ENCODE measurements at places on chromosomes 1 and 21.

DNA sequence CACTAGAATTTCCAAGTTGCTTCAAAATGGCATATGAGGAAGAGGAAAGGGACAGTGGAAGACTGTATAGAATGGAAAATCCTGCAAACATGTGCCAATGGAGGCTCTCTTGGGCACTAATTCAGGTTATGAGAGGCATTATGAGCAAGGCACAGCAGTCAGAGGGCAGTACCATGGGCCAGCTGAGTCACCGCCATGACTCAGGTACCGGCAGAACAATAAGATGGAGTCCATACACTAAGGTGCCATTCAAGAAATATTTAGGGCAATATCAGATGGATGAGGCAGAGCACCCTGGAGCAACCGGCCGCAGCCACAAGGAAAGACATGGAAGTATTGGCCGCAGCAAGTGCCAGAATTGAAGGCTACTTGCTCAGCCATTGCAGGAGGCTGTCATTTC, 25.6 kb upstream of the VAV3 start:
- DNase-seq, result no peak

GRCh38 chr1:179081687-179082332, at the start of gene TOR3A:
Gene TOR3A, plus strand, starts transcription at chr1:179082070. Its CDS starts 59 bp downstream, at chr1:179082129.
- DNase-seq, result peak; percentile 93

- no peak for DNase-seq
Observed at GRCh38 chr1:8985915-8986813, 40.1 kb downstream of the SLC2A7 start.

DNA sequence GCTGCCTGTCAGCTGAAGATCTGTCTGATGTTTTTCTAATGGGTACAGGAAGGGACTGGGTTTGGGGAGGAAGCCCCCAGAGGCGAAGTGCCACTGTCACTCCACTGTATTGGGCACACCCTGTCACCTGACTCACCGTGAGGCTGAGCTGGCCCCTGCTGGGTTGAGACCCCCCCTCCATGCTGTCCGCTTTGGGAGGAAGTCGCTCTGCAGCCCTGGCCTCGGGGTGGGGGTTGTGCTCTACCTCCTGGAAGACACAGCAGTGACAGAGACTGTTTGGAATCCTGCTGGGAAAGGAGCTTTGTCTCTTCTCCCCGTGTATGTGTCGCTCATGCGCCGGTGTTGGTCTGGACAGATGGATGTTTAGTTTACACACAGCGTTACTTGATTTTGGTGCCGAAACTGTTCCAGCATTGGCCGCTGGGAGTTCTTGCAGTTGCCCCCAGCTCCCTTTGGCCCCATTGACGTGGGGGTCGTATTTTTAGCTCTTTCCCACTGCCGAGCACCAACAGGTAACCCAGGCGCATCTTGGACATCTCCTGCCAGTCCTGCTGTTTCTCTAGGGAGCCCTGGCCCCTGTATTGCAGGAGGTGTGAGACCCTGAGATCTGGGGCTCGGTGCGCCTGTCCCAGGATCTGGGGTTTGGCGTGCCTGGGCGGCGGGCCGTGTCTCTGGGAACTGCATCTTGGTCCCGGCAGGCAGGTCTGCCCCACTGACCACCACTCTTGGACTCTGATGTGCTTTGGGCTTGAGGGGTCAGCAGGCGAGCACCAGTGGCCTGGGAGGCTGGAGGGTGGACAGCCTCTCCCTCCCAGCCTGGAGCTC, 30.3 kb downstream of the SLX9 start:
- no peak for DNase-seq

DNA sequence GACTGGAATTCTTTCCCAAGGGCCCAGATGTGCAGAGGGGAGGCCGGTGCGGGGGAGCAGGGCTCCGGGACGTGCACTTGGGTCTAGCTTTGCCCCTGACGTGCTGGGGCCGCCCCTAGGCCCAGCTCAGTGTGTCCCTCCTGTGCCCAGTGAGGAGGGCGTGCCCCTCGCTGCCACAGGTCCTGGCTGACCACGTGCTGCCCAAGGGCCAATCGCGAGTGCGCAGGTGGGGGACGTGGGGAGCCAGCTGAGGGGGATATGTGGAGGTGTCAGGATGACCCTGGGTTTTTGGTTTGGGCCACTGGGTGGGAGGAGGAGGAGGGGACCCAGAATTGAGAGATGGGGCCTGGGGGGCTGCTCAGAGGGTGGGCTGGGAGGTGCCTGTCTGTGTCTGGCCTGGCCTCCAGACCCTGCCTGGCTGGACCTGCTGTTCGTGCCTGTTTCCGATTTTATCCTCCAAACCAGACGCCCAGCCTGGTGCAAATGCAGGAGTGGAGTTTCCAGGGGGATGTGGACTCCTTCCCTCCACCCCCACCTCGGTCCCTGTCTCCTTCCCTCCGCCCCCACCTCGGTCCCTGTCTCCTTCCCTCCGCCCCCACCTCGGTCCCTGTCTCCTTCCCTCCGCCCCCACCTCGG, 6.1 kb upstream of the RNF223 start:
- DNase-seq, result no peak

DNA sequence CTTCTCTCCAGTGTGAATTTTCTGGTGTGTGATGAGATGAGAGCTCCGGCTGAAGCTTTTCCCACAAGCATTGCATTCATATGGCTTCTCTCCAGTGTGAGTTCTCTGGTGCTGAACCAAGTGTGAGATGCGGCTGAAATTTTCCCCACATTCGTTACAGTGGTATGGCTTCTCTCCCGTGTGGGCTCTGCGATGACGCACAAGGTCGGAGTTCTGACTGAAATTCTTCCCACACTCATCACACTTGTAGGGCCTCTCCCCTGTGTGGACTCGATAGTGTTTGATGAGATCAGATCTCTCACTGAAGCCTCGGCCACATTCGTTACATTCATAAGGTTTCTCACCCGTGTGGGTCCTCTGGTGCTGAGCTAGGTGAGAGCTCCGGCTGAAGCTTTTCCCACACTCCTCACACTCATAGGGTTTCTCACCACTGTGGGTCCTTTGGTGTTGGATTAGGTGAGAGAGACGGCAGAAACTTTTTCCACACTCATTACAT, 7.4 kb downstream of the ZNF436 start:
- DNase-seq, result no peak

- no peak for DNase-seq
Observed at GRCh38 chr1:40301066-40301465, 16.0 kb downstream of the COL9A2 start.

- DNase-seq, result no peak
Observed at GRCh38 chr21:45790427-45790826, 146.9 kb downstream of the PCBP3 start.

GRCh38 chr1:157734321-157734720, 33.8 kb upstream of the FCRL3 start:
- no peak for DNase-seq

- no peak for DNase-seq
Observed at GRCh38 chr1:119794876-119795240, 16.4 kb downstream of the REG4 start.

- peak; percentile 40 for DNase-seq
Observed at GRCh38 chr1:235275223-235275622, 52.8 kb downstream of the ARID4B start.

GRCh38 chr1:206723805-206724472, 39.2 kb downstream of the MAPKAPK2 start:
- no peak for DNase-seq

DNA sequence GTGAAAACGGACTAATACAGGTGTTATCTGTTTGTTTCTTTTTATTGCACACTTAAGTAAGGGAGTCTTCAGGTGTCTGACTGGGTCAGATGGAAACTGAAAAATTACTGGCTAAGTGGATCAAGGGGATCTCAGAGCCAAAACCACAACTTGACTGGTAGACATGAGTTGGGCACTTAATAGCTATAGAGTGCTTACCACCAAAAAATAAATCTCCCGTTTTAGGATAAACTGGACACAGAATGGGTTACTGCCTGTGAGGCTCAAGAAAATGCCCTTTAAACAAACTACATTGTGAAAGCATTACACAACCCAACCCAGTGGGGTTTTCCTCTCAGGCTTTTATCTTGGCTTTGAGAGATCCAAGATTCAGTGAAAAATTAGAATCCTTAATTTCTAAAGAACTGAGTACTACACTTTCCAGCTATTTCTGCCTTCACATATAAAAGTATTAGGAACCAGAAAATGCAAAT, 134.0 kb upstream of the LYPLAL1 start:
- DNase-seq, result no peak

GRCh38 chr1:44780583-44781121, 5.3 kb downstream of the RPS8 start:
- DNase-seq, result no peak

DNA sequence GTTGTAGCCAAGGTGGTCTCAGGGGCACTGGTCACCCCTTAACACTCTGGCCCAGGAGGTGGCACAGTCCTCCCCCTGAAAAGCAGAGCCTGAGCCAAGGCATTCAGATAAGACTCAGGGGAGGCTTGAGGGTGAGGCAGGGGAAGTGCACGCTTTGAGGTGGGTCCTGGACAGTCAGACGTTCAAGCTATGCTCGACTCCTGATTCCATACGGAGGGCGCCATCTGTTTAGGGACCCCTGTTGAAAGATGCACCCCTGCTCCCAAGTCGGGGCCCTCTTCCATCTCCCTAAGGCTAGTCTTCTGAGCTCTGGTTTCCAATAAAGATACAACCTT, 12.9 kb upstream of the CHI3L1 start:
- DNase-seq, result no peak

GRCh38 chr1:183069562-183070216, 46.5 kb downstream of the LAMC1 start:
- no peak for DNase-seq

- no peak for DNase-seq
Observed at GRCh38 chr1:109821831-109822745, 58.4 kb upstream of the EPS8L3 start.

DNA sequence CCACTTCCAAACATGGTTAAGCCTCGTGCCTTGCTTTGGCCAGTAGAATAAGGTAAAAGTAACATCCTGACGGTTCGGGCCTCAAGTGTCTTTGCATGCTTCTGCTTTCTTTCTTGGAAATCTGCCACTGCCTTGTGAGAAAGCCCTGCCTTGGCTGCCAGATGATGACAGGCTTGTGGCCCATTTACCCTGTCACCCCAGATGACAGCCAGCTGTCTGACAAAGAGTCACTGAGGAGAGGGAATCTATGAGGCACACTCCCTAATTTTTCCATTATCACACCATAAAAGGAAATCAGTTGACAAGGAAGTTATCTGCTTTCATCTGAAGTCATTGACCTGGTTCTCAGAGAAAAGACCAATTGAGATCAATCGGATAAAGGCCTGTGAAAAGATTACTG, 199.8 kb downstream of the USH2A start:
- DNase-seq, result no peak

DNA sequence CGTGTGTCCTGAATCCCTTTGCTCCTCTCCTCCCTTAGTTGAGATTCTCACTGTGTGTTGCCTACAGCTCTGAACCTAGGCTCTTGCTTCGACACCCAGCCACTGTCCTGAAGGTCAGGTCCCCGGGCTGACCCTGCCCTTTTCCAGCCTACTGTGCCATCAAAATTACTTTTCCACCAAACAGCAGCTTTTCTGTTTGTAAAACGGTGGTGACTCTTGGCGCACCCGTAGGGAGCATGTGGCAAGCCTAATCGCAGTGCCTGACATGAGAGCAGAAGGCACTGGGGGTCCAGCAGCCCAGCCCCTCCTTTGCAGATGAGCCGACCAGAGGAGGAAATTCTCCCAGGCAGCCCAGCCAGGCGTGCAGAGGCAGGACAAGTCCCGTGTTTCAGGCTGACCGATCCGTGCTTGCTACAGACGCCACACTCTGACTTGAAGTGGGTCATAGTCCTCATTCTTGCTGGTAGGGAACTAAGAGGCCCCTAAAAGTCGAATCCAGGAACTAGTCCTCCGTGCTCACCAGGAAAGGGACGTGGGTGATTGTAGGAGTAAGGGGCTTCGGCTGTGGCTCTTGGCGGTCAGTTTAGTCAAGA, 6.8 kb downstream of the GPR137B start:
- DNase-seq, result no peak

Measured in germinal center (tissue), 1 donor.